ENCODE measurements at places on chromosomes 11 and 22.

DNA sequence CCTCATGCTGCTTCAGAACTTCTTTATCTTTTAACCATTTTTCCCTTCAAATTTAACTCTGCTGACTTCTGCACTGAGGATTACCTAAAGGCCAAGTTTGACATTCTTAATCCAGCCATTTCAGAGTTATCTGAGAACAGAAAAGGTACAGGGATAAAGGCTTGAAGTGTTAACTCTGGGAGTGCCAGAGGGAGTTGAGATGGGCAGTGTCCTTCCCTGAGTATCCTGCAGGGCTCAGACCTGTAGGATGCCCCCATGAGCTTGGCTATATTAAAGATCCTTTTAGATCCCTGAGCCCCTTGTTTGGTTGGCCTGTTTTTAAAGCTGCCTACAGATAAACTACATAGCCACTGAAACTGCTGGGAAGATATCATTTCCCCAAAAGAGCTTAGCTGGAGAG is 268.4 kb upstream of the KIRREL3 start:
- DNase-seq, result no peak

DNA sequence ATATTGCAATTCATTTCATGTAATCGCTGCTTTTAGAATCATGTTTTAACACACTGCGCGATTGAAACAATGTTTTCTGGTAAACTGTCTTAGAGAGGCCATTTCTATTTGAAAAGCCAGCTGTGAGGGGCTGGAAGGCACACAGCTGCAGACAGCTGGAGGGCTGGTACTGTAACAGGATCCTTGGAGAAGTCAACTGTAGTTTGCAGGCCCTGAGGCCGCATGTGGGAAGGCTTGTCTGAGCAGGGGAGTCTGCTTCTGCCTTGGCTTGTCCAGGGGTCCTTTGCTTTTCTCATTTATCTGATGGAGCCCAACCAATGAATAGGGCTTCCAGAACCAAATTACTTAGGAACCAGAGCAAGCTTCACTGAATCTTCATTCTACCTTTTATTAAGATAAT is 313.5 kb downstream of the BLID start:
- no peak for DNase-seq

- no peak for DNase-seq
These were observed 595.1 kb downstream of the BUD13 start for GRCh38 chr11:116177521-116178210.

GRCh38 chr22:31650391-31650790 is 11.6 kb downstream of the PISD start:
- DNase-seq, result no peak

GRCh38 chr22:48065892-48066291 is 1303.4 kb downstream of the TBC1D22A start:
- no peak for DNase-seq

DNA sequence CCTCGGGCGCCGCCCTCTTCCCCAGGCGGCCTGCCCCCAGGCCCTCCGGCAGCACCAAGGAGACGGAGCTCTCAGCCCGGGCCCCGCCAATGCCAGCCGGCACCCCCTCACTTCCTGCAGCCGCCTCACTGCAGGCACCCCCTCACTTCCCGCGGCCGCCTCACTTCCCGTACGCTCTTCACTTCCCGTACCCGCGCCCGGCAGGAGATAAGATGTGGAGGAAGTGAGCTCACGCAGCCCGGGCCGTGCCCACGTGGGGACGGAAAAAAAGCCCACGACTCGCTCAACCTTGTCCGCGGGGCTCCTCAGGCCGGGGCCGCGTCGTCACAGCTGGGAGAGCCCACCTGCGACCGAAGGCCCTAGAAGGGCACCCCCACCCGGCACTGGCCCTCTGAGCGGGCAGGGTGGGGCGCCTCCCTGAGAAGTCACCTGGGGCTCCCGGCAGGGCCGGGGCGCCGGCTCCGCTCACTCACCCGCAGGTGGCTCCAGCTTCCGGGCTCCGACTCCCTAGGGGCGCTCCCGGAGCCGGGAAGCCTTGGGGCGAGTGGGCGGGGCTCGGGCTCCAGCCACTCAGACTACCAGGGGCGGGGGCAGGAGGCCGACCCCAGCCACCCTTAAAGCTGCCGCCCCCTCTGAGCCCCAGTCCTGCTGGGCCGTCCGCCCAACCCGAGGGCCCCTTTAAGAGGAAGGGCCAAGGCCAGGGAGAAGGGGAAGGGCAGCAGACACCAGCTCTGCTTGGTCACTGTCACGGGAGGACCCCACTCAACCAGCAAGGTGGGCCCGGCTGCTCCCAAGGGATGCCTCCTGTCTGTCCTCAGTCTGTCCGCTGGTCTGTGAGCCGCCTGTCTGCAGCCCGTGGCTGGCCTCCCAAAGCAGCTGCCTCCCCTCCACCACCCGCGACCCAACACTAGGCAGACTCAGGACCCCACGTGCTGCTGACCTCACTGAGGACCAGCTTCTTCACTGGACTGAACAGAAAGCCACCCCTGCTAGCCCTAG is 31.4 kb downstream of the PISD start:
- peak; percentile 84 for DNase-seq

GRCh38 chr11:114399490-114400215 is 658 bp downstream of the C11orf71 start:
- DNase-seq, result no peak

DNA sequence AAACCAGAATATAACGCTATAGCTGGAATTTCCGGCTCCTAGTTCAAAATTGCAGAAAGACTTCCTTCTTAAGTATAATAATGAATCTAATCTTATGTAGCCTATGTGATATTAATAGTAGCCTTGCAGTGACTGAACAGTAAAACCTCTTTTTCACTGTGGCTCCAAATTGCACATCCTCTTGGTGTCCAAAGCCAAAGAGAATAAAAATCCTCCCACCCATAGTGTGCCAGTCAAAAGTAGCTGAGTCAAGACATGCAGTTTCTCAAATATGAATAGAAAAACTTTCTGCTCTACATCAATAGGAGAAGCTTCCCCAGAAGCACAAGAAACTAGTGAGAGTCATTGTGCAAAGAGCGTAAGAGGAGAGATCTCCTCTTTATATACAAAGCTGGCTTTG is 76.0 kb upstream of the PICALM start:
- DNase-seq, result no peak

DNA sequence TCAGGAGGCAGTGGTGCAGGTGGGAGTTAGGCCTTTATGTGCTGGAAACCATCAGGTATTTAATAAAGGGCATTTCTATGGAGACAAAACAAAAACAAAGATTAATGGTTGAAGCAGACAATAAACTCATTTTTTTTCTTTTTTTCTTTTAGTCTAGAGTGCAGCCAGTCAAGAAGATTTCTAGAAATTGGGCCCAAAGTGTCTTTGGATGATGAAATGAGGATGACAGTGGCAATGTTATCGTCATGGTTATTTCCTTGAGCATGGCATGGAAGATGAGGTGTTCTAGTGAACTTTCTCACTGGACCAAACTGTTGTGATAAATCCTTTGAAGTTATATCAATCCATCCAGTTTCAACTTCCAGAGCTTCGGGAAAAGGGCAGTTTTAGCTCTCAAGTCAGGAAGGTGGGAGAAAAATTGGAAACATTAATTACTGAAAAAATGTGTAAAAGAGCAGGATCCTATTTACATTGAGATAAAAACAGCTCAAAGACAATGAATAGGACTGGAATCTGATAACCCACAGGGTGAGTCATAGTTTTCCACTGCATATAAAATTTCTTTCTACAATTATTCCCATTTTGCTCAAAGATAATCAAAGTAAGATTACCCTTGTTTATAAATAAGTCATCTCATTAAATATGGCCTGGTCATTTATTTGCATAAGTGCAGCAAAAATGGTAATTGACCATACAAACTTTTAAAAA is 33.0 kb downstream of the PRR5L start:
- no peak for DNase-seq

DNA sequence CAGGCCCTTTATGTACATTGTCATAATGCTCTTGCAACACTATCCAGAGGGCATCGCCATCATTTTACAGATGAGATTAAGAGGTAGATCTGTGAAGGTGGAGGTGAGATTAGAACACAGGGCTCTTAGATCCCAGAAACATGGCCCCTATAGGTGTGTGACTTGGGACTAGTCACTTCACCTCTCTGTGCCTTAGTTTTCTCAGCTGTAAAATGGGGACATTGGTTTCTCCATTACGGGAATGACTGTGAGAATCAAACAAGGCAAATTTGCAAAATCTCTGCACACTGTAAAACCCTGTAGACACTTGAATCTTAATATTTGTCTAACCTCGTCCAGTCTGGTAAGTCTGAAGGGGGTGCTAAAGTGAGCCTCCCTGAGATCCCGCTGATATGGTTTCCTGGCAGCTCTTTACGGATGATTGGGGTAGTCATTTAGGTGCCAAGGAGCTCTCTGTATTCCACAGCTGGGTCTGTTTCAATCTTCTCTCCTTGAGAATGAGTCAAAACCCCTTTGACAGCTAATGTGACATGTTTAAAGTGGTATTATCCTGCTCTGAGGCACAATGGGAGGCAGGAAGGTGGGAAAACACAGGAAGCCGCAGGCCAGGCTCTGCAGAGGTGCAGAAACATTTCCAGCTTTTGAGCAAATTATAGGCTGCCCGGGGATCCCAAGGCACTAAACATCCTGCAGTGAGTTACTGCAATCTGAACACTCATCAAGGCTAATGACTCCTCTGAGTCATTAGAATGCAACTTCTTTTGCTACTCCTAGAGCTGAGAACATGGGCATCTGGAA is 140.8 kb downstream of the CCDC81 start:
- DNase-seq, result no peak

DNA sequence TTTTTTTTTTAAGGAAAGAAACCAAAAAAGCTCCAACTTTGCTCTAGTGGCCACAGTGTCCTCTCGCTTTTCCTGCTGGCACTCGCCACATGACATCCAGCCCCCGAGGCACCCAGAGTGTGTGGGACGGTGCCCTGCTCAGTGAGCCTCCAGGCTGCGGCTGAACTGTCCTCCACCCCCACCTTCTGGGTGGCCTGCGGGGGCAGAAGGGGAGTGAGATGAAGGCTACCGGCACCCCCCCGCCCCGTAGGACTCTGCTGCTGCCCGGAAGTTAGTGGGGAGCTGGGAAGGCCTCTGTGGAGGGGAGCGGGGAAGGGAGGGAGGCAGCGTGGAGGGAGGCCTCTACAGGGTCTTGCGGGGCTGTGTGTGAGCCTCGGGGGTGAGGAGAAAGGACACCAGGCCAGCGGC is 264.4 kb downstream of the CTTN start:
- no peak for DNase-seq

DNA sequence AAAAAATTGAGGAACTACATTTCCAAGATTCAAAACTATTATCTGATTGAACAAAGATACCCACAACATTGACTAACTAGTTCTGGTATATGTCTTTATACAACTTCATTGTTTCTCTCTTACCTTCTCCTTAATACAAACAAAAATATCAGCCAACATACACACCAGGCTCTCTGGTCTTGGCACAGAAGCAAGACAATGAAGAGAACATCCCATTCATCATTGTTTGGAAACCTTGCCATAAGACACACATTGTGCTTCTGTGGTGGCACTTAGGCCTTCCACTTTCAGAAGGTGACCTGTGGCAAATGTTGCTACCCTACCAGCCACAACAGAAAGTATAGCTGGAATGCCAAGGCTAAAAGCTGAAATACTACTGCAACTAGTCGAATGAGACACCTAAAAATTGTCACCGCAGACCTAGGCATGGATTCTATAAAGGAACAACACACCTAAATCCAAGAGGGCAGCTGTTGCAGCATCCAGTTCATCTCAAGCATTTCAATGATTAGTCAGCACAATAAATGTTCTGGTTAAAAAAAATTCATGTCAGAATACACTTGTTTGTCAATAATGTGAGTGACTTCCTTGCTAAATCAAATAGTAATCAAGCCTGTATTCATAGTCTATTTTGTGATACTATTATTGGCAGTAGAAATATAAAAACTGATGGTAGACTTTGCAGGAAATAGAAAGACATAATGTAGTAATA is 26.3 kb downstream of the MAP6 start:
- DNase-seq, result no peak

- DNase-seq, result no peak
These were observed at the start of gene FBLN1 for GRCh38 chr22:45502215-45503049. FBLN1 (plus strand) TSS chr22:45502883; CDS start chr22:45502986, 103 bp downstream.

DNA sequence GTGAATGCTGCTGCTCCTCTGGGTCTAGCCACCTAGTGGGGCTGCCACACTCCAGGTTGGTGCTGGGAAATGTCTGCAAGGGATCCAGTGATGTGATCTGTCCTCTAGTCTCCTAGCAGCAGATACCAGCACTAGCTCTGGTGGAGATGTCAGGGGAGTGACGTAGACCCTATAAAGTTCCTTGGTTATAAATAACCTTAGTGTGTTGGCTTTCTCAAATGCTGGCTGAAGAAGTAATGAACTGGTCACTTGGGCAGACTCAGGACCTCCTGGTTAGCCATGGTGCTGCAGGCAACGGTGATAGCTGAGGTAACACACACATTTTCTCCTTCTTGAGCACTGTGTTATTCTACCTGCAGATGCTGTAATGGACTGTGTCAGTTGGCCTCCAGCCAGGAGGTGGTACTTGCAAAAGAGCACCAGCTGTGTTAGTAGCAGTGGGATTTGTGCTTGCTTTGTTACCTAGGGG is 35.5 kb downstream of the BBOX1 start:
- no peak for DNase-seq

DNA sequence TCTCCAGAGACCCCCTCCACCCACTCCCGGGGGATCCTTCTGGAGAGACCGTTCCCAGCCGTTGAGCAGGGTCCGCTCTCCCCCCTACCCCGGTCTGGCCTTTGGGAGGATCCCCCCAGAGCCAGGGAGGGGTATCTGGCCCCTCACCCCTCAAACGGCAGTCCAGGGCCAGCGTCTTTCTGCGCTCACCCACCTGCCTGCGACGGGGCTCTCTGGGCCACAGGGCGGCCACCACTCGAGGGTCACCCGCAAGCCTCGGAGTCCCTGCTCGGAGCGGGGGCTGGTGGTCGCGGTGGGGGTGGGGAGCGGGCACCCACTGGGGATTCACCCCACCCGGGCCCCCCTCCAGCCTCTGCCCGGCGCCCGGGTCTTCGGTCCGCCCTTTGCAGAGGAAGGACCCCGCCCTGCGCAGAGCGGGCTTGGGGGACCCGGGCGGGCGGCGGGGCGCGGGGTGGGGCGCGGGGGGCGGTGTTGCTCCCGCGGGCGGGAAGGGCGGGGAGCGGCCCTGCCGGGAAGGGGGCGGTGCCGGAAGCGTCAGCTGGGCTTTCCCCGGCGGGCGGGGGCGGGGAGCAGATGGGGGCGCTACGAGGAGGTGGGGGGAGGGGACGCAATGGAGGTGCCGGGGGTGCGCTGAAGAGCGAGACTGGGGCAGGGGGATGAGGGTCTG is 16.6 kb downstream of the CRELD2 start:
- DNase-seq, result peak; percentile 94

DNA sequence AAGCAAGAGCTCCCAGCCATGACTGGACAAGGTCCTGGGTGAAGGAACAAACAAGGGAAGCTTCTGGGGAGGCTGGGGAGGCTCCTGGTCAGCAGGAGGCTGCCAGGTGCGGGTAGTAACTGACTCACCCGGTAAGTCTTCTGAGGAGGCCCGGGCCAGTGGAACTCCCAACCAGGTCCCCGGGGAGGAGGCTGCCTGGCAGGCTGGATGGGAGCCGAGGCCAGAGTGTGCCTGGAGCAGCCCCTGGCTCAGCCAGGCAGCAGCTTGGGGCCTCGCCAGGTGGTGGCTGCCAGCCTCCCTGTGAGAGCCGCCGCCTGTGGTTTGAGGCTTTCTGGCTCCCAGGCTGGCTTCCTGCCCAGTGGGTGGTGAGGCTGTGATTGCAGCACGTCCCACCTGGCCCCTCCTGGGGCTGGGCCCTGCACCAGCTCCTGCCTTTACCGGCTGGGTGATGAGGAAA is 46.2 kb downstream of the IGF2 start:
- no peak for DNase-seq

Measured in activated naive CD4-positive, alpha-beta T cell (primary cell).